ENCODE measurements at places on chromosomes 11 and 22.
A peak's percentile ranks its signal among the peaks of the same experiment; 100 is the strongest.

- no peak for DNase-seq
Measured at GRCh38 chr11:97751405-97751804, 1269.3 kb upstream of the CNTN5 start.

DNA sequence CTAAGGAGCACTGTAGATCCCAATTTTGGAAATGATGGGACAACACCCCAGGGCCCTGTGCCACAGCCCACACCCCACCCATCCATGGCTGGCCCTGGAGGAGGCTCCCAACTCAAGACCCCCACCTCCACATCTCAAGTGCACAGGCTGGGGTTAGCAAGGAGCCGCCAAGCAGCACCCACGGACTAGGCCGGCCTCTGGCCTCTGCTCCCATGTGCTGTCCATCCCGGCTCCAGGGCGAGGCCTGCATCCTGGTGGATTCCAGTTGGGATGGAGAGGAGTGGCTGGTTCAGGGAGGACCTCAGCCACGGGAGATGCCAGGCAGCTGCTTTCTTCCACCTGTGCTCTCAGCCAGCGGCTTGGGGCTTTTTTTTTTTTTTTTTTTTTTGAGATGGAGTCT is 43.4 kb upstream of the COMT start:
- no peak for DNase-seq

DNA sequence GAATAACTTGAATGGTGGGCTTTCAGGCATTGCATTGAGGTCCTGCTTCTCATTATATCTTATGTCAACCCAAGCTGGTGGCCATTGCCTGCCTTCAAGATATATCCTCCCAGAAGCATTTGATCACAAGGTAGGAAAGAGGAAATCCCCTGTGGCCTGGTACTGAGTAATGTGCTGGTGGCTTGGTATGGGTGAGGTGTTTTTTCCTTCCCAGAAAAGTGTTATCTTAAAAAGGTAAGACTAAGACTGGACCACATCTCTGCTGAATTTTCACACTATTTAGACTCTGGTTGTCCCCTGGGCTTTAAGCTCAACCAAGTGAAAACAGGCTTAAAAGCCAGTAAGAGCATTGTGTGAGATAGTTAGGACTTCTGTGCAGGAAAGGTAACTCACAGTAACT is 3.7 kb downstream of the INSC start:
- no peak for DNase-seq

DNA sequence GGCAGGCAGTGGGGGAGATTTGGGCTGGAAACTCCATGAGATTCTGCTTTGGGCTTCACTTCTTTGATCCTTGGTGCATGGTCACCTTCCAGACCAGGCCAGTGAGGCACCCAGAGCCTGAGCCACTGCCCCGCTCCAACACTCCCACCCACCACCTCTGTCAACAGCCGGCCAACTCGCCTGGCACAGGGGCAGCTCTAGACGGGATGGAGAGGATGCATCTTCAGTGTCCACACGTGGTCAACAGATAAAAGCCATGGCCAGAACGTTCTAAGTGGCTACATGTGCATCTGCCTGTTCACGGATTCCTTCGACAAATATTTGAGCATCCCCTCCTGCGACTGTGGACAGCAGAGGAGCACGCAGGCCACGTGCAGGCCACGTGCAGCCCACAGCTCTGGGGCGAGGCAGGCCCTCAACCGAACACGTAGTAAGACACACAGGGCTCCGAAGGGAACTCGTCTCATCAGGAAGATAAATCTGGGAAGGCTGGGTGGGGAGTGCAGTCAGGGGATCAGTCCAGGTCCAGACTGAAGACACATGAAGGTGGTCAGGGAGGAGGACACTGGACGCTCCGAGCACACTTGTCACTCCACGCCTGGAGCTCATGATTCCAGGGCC is 1.2 kb downstream of the LRRC56 start:
- no peak for DNase-seq

GRCh38 chr22:46116491-46116958 is 33.8 kb upstream of the PPARA start:
- peak; percentile 92 for DNase-seq

Measured in H9 (cell line).